ENCODE measurements at places on chromosomes 7 and 10.

DNA sequence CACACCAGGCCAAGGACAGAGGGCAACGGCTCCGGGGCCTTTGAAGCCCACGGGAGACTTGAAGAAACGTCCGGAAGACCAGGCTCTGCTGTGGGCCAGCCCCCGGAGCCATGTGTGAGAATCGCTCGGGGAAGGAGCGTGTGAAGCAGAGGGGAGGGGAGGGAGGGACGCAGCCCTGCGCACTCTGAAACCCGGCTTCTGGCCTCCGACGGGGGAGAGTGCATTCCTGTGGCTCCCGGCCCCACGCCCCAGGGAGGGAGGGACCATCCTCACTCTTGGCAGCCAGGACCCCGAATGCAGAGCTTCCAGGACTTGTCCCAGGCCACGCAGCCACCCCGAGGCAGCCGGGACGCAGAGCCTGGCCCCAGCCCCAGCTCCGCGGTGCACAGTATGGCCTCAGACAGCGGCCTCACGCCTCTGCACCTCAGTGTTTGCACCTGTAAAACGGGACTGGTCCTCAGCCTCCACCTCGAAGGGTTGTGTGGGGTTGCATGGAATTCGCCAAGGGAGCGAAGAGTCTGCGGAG lies 67.4 kb downstream of the PDGFA start:
- no peak for DNase-seq

DNA sequence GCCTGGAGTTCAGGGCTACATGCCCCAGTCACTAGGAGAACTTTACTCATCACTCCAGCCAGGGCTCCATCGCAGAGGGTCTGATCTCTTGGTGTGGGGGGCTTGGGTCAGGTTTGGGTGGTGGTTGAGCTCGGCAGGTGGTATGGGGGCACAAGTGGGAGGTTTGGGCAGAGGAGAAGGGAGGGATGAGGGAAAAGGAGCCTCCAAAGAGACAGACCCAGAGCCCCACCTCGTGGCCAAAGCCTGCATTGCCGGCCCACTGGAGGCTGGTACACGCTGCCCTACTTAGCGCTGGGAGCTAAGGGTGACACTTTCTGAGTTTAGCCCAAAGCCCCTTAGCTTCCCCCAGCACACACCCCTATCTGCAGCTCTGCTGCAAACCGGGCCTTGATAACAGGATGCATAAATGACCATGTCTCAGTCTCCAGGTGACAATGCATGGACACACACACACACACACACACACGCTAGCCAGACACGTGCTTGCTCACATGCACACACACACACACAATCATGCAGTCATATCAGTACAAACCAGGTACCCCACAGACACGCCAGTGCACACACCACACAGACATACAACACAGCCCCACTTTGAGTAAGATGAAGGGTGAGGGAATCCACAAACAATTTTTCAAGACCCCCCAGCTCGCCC lies 14.7 kb downstream of the LZTS2 start:
- DNase-seq: peak; percentile 72

GRCh38 chr10:91519899-91520514 lies 109.9 kb downstream of the HECTD2 start:
- DNase-seq: peak; percentile 52

- DNase-seq: no peak
These were observed 238.1 kb downstream of the CAMK1D start for GRCh38 chr10:12587451-12587888.

DNA sequence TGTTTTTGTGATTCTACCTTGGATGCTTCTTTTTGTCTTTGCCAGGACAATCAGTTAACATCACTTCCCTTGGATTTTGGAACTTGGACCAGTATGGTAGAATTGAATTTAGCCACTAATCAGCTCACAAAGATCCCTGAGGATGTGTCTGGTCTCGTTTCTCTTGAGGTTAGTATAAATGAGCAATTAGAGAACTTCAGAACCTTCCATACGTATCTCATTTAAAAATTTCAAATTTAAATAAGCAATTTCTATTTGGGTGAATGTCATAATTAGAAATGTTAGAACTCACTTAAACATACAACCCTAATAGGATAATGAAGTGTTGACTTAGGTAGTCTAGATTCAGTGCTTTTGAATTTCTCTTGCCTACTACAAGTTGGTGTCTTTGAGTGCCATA lies 69.3 kb upstream of the ADRA2A start:
- no peak for DNase-seq

DNA sequence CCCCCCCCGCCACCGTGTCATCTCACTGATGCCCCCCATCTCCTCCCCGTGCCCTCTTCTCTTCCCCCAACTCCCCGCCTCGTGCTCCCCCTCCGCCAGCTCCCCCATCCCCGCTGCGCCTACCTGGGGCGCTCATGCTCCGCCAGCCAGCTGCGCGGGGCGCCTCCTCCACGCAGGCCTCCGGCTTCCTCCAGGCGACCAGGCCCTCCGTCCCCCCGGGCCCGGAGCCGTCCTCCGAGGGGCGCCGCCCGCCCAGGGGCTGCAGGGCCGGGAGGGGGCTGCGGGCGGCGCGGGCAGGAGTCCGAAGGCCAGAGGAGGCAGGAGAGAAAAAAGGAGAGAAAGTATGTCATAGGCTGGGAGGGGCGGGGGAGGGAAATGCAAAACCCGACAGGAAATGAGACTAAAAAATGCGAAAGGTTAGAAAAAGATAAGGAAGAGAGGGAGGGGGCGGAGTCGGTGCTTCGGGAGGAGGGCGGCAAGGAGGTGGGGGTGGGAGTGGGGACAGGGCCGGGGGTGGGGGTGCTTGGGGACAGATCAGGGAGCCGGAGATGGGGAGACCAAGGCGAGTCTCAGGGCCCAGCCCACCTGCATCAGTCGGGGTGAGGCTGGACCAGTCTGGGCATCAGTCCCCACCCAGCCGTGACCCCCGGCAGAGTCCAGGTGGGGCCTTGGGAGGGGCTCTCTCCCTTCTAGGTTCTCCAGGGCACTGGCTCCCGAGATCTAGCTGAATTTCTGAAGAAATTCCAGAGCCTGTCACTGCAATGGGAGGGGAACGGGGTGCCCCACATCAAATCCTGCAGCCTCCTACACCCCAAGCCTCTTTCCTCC lies at the start of gene CARD11:
CARD11 (minus strand) TSS at position 324 of the 828 bp plus-strand sequence. CDS start 85,361 bp downstream, outside the sequence.
- DNase-seq: peak; percentile 5

- DNase-seq: peak; percentile 60
These were observed 145.3 kb upstream of the PRSS1 start for GRCh38 chr7:142603870-142604448.

DNA sequence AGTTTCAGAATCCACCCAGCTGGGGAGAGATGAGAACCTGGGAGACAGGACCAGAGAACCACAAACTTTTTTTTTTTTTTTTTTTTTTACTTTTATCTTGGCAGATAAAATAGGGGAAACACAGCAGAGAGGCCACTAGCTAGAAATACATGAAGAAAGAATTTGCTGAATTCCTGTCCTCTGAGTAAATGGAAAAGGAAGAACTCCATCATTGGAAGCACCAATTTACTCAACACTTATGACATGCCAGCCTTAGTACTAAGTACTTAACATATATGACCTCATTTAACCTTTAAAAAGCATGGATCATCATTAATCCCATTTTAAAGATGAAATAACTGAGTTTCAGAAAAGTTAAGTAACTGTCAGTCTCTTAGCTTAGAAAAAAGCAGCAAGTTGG lies 343.0 kb upstream of the NPSR1 start:
- peak; percentile 58 for DNase-seq

- no peak for DNase-seq
These were observed 38.5 kb upstream of the EXOC6 start for GRCh38 chr10:92809840-92810239.

DNA sequence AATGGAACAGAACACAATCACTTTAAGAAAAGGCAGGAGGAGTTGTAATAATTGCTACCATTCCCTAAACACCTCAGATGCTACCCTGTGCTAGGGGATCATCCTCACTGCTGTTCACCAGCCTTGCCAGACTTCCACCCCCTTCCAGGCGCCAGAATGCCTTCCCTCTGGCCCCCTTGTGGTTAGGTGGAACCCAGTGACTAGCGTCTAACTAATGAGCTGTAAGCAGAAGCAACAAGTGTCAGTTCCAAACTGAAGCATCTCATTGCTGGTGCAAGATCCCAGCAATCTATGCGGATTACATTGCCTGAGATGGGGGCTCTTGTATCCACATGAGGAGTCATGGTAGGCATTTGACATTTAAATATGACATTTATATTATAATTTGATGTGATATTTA lies 86.6 kb downstream of the FRMD4A start:
- no peak for DNase-seq

- DNase-seq: no peak
These were observed 460.3 kb downstream of the SUGCT start for GRCh38 chr7:40595129-40595528.

DNA sequence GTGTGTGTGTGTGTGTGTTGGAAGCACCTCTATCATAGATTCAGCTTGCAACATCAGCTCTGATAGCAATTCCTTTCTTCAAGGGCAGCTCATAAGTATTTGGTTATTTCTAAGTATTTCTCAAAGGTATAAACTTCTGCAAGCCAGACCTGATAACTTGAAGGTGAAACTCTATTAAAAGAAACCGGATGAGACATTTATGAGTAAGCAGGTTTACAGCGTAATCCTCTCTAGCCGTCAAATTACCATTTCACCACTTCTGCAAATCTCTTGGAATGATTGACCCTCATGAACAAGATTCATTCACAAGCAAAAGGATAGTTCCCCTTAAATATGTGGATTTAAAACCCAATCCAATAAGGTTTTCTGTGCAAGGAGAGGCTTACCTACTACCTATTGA lies 23.1 kb downstream of the PDE1C start:
- no peak for DNase-seq

GRCh38 chr10:117165538-117166417 lies 27.7 kb upstream of the VAX1 start:
- peak; percentile 60 for DNase-seq

DNA sequence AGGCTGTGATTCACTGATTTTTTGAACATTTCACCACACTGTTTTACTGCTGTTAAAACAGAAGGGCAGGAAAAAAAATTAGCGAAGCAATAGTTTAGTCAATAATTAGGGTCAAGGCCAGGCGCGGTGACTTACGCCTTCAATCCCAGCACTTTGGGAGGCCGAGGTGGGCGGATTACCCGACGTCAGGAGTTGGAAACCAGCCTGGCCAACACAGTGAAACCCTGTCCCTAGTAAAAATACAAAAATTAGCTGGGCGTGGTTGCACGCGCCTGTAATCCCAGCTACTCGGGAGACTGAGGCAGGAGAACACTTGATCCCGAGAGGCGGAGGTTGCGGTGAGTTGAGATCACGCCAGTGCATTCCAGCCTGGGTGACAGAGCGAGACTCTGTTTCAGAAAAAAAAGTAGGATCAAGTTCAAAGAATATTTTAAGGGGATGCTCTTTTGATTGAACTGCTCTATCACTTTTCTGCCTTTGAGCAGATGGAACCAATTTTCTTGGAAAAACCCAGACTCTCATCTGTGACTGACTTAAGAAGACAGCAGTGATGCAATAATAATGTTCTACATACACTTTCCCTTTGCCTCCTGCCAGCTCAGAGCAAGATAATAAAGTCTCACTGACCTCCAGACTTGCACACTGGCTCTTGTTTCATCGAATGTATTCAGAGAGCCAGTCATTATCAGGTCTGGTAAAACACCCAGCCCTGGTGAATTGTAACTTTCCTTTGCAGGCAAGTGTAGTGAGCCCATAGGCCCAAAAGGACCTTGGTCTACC lies 1.6 kb upstream of the PPA1 start:
- no peak for DNase-seq

DNA sequence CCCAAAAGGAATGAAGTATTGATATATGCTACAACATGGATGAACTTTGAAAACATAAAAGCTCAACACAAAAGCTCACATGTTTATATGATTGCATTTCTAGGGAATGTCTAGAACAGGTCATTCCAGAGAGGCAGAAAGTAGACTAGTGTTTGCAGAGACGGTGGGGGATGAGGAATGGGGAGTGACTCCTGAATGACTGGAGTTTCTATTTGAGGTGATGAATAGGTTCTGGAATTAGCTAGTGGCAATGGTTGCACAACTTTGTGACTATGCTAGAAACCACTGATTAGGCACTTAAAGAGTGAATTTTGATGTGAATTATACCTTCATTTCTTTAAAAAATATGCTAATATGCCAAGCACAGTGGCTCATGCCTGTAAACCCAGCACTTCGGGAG lies 6.9 kb downstream of the KPNA7 start:
- peak; percentile 99 for DNase-seq

DNA sequence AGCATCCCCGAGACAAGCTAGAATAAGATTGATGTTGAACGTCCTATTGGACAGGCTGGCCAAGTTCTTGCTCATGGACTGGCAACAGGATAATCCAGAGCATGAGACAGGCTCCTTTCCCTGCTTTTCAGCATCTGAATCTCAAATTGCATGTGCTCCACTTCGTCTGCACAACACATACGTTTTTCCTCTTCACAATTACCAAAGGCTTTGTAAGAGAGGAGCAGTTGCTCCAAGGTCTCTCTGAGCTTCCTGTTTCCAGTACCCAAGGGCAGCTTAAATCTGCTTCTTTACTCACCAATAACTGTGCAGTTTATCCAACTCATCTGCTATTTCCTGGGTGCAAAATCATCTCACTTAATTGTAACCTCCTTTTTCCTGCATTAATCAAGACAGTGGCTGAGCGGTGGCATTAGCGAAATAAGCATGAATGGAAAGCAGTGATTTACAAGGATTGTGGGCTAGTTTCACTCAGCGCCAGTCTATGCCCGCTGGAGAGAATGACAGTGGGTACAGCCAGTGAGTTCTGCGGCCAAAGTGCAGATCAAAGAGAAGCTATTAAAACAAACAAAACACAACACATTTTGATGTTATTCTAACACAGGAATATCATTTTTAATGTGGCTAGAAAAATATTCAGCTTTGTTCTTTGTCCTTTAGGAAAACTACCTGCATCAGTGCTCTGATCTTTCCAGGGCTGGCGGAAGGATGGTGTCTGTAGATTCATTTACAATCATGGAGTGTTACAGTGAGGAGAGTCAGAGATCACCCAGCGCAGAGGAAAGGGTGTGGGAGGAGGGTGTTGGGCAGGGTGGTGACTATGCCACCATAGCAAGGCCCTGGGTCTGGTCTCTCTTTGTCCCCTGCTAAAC lies 79.8 kb downstream of the CHN2 start:
- no peak for DNase-seq

DNA sequence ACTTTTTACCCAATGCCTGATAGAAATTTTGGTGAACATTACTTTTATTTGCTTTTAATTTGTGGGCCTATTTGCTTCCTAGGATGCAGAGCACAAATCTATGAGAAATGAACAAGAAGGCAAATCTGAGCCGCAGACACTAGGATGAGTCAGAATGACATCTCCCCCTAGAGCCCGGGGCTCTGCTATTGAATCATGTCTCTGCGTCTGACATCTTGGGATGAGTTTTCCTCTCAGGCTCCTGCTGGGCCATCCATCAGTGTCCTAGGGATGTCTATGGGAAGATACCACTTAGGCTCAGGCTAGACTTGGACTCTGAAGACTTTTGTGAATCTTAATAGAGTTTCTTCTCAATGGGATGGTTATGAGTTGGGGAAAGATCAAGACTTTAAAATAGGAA lies 157.3 kb upstream of the MTPN start:
- DNase-seq: peak; percentile 54

- DNase-seq: peak; percentile 98
These were observed 75.1 kb downstream of the NOD1 start for GRCh38 chr7:30403477-30403876.
